ENCODE measurements at places on chromosomes 6 and 20. TPM values are rescaled to one million over a fixed set of nuclear protein-coding genes. Genes with fewer than 3 reads are reported as not detected.
A peak's percentile ranks its signal among the peaks of the same experiment; 100 is the strongest.

Gene CRISP3
- 5.4 TPM for total RNA-seq

Gene CAPN11
- total RNA-seq, result 0.17 TPM

Gene ZMYND8
- 32.8 TPM for total RNA-seq

Gene POM121L2
- total RNA-seq, result not detected

Gene MYT1
- total RNA-seq, result 7.0 TPM

Gene LY6G5B
- 8.6 TPM for total RNA-seq

Gene GSTA2
- total RNA-seq, result not detected

- H3K4me3 ChIP-seq, result no peak overlapping the region
- H3K36me3 ChIP-seq, result no peaks in the 10 kb centered on the region
- H3K27ac ChIP-seq, result no peak overlapping the region
- peaks cover 22% of the 10 kb centered on the region for H3K4me1 ChIP-seq
- DNase-seq, result no peak
These were observed 4.1 kb upstream of the HSPA12B start for GRCh38 chr20:3728354-3728753.

- H3K27ac ChIP-seq, result peak overlapping the region; percentile 75
- DNase-seq, result peak; percentile 77
- H3K36me3 ChIP-seq, result peaks cover 36% of the 10 kb centered on the region
- no peak overlapping the region for H3K4me3 ChIP-seq
- H3K27me3 ChIP-seq, result no peaks in the 10 kb centered on the region
These were observed 53.7 kb downstream of the BMP7 start for GRCh38 chr20:57212534-57213276.

DNA sequence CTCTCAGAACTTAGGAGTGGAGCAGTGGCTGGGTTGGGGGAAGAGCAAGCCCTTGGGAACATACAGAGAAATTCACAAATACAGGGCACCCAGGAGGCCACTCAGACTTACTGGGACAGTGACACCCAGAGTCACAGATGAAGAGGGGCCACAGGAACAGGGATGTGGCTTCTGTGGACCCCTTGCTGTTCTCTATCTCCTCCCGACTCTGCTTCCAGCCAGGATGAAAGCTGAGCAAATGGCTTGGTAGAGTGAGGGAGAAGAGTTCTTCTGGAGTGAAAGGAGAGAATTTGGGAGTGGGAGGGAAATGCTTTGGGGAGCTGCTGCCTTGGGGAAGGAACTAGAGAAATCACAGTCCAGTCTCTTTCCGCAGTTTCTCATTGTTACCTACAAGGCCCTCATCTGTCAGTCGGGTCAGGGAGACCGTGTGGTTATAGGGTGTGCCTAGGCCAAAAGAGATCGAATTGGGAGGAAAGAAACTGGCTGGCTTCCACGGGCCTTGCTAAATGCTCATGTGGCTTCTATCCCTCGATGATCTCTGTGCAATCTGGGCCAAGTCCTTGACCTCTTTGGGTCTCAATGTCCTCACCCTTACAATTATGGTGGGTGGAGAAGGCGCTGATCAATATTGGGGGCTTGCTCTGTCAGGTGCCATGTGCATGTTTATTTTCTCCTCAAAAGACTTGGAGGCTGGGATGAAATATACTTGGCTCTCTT is 17.0 kb downstream of the FOXP4 start:
- H3K27me3 ChIP-seq, result peaks cover 30% of the 10 kb centered on the region
- peaks cover 25% of the 10 kb centered on the region for H3K4me1 ChIP-seq
- H3K27ac ChIP-seq, result no peak overlapping the region
- H3K36me3 ChIP-seq, result peaks cover 25% of the 10 kb centered on the region

- no peaks in the 10 kb centered on the region for H3K36me3 ChIP-seq
- H3K4me1 ChIP-seq, result no peaks in the 10 kb centered on the region
- no peak for DNase-seq
- no peaks in the 10 kb centered on the region for H3K27me3 ChIP-seq
- no peak overlapping the region for H3K27ac ChIP-seq
These were observed 53.7 kb upstream of the TMX4 start for GRCh38 chr20:8073024-8073832.

DNA sequence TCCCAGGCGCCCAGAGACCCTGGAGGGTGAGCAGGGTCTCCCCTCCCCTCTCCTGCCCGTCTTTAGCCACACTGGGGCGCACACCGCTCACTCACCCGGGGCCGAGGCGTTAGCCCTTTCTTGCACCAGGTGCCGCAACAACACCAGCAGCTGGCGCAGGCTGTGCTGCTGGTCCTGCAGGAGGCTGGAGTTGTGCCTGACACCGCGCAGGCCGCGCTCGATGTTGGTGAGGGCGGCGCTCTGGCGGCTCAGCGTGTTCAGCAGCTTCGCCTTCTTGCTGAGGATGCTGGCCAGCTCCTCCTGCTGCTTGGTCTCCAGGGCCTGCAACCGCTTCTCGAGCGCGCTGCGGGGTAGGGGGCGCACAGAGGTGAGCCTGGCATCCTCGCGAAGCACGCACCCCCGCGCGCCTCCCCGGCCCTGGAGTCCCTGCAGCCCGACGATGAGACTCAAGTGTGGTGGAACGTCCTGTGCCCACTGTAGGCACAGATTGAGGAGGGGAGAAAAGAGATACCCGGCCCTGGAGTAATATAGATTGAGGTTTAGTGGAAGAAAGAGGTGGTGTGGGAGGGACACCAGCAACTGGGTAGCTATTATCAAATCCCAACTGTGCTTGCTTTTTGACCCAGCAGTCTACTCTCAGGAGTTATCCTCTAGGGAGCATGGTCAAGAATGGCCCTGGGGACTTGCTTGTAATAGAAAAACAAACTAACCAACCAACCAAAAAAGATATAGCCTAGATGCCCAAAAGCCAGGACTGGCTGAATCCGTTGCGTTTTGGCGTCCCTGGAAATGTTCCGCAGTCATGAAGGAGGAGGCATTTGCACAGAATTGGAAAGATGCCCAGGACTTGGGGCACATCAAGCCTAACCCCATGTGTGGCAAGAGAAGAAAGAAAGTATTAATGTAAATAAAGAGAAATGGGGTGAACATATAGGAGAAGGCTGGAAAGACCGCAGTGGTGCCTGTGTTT is 30.9 kb downstream of the ANGPT4 start:
- no peak overlapping the region for H3K4me3 ChIP-seq
- DNase-seq, result no peak
- H3K27ac ChIP-seq, result no peak overlapping the region

DNA sequence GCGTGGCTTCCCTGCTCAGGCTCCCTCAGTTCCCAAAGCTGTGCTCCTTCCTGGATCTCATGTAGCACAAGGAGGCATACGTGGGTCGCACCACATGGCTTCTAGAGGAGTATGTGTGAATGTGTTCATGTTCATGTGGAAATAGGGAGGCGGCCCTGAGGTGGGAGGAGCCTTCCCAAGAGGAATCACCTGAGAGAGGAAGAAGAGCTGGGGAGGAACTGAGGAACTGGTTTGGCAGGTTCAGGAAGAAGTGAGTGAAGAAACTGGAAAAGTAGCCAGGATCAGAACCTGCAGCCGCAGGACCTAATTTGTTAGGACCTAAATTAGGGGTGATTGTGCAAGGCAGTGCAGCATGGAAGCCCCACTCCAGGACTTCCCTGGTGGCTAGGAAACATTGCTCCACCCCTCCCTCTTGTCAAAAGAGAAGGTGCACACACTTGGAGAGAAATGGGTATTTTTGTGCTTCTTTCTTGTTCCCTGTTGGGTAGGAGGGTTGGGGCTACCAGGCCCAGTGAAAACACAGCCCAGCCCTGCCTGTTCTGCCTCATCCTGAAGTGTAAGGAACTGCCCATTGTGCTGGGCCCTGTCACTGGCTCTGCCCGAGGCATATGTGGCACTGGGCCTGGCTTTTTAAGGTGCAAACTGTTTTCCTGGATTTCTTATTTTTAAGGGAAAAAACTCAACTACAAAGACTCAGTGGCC is 20.7 kb downstream of the SYNJ2 start:
- no peak for DNase-seq
- no peak overlapping the region for H3K4me3 ChIP-seq
- H3K27me3 ChIP-seq, result no peaks in the 10 kb centered on the region

GRCh38 chr6:52201046-52201445 is 14.9 kb downstream of the IL17A start:
- H3K36me3 ChIP-seq, result no peaks in the 10 kb centered on the region
- DNase-seq, result no peak
- no peak overlapping the region for H3K27ac ChIP-seq
- no peaks in the 10 kb centered on the region for H3K27me3 ChIP-seq
- no peak overlapping the region for H3K4me3 ChIP-seq

DNA sequence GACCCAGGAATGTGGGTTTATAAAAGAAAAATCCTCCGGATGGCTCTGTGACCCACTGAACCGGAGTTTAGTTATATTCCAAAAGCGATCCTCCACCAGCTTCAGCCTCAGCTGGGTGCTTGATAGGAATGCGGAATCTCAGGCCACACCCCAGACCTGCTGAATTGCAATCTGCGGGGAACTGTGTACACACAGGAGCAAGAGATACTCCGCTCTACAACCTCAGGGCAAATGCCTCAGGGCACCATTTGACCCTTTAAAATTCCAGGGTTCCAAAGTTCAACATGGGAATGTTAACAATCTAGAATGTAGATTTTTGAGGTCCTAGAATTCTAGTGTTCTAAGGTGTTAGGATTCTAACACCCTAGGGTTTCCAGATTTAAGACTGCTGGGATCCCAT is 10.8 kb downstream of the BPIFA2 start:
- no peak overlapping the region for H3K27ac ChIP-seq
- no peaks in the 10 kb centered on the region for H3K36me3 ChIP-seq
- no peak overlapping the region for H3K4me3 ChIP-seq

DNA sequence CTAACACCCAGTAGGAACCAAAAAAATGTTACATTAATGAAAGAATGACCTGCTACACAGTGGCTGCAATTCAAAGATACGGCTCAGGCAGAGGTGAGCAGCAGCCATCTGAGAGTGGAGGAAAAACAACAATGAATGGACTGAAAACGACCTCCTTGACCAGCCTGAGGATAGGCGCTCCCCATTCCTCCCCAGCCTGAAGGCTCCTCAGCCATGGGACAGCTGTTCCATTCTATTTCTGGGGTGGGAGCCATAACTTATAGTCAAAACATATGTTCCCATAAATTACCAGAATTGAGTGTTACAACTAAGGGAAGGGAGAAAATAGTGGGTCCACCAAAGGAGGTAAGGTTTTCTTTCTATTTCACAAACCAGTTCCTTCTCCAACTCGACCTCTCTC is 27.2 kb downstream of the FYN start:
- H3K36me3 ChIP-seq, result peaks cover 11% of the 10 kb centered on the region
- H3K27me3 ChIP-seq, result no peaks in the 10 kb centered on the region
- peaks cover 55% of the 10 kb centered on the region for H3K4me1 ChIP-seq
- H3K4me3 ChIP-seq, result no peak overlapping the region
- DNase-seq, result no peak
- peak overlapping the region; percentile 88 for H3K27ac ChIP-seq

DNA sequence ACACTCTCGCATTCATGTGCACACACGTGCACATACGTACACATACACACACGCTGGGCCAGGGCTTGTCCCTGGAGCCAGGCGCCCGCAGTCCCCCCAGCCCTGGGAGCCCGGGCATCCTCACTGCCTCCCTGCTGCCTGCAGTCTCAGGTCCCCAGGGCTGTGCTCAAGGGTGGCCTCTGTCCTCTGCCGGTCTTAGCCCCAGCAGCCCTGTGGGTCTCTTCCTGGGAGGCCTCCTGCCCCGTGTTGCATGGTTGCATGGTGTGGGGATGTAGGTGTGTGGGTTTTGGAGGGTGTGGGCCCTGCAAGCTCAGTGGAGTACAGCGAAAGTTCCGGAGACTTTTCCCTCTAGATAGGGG is 101.5 kb downstream of the TMEM242 start:
- H3K4me1 ChIP-seq, result peaks cover 16% of the 10 kb centered on the region
- peaks cover 2% of the 10 kb centered on the region for H3K36me3 ChIP-seq
- H3K4me3 ChIP-seq, result no peak overlapping the region
- H3K27me3 ChIP-seq, result no peaks in the 10 kb centered on the region
- H3K27ac ChIP-seq, result no peak overlapping the region

DNA sequence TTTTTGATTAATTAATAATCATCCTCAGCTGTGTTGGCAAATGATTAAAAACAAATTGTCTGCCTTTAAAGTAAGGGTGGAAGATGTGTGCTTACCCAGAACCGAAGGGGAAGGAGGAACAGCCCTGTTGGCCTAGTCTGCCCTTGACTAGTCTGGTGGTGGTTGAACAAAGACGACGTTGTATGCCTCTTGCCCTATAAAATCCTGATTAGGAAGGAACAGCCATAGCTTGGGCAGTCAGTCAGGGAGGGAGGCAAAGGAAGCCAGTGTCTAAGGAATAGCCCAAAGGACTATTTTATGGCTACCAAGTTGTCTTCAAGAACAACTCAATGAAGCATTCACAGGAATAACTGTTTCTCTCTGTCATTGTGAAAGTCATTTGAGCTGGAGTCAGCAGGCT is 70.7 kb downstream of the PRDM1 start:
- H3K27me3 ChIP-seq, result no peaks in the 10 kb centered on the region
- DNase-seq, result no peak
- no peaks in the 10 kb centered on the region for H3K36me3 ChIP-seq

GRCh38 chr20:33065785-33066184 is 12.1 kb downstream of the BPIFB3 start:
- H3K4me3 ChIP-seq, result no peak overlapping the region
- peaks cover 20% of the 10 kb centered on the region for H3K4me1 ChIP-seq
- no peak overlapping the region for H3K27ac ChIP-seq
- no peak for DNase-seq
- H3K36me3 ChIP-seq, result no peaks in the 10 kb centered on the region

GRCh38 chr20:43839793-43840199 is 74.9 kb upstream of the TOX2 start:
- DNase-seq, result no peak
- H3K36me3 ChIP-seq, result no peaks in the 10 kb centered on the region

- H3K4me1 ChIP-seq, result no peaks in the 10 kb centered on the region
- peak; percentile 16 for DNase-seq
- no peak overlapping the region for H3K4me3 ChIP-seq
- no peak overlapping the region for H3K27ac ChIP-seq
These were observed 16.3 kb downstream of the RBM24 start for GRCh38 chr6:17297271-17298080.
